ENCODE measurements at places on chromosomes 11 and 22.

- DNase-seq = no peak
Observed at GRCh38 chr22:47129902-47130635, 367.6 kb downstream of the TBC1D22A start.

GRCh38 chr11:12013781-12014180 is 5.4 kb upstream of the DKK3 start:
- no peak for DNase-seq

GRCh38 chr11:45048870-45049691 is 97.4 kb upstream of the PRDM11 start:
- DNase-seq = no peak

- no peak for DNase-seq
Observed at GRCh38 chr11:57162179-57162898, 19.4 kb upstream of the LRRC55 start.

- no peak for DNase-seq
Observed at GRCh38 chr22:34804091-34804490, 261.9 kb upstream of the ISX start.

DNA sequence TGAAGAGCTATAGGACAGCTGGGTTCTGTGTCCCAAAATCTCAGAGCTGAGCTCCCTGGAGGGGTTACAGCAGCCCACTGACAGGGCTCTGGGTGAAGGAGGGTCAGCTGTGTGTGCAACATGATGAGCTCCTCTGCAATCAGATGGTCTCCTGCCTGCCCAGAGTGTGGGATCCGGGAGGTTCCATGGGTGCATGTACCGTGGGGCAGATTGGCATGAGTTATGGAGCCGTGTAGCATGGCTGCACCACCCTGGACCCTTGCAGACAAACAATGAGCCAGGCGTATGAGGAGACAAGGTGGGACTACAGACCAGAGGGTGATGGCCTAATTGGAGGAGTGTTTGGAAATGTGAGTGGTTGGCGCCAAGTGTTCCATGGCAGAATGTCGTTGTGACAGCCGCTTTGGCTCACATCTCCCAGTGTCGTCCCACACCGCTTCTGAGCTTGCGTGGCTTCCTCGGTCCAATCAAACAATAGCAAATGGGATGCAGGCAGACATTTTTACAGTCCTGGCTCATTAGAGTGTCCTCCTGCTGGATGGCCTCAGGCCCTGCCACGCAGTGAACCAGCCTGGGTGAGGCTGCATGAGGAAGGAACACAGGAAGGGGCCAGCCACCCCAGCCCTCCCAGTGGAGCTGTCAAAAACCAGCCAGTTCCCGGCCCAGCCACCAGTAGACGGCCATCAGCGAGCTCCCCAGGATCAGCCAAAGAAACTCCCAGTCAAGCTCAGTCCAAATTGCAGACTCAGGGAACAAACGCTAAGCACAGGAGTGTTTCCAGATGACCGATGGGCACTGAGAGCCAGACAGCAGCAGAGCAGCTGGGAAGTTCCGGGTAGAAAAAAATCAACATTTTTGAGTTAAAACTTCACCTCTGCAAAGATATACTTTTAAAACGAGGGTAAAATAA is 1066.9 kb downstream of the BRD1 start:
- DNase-seq = no peak

DNA sequence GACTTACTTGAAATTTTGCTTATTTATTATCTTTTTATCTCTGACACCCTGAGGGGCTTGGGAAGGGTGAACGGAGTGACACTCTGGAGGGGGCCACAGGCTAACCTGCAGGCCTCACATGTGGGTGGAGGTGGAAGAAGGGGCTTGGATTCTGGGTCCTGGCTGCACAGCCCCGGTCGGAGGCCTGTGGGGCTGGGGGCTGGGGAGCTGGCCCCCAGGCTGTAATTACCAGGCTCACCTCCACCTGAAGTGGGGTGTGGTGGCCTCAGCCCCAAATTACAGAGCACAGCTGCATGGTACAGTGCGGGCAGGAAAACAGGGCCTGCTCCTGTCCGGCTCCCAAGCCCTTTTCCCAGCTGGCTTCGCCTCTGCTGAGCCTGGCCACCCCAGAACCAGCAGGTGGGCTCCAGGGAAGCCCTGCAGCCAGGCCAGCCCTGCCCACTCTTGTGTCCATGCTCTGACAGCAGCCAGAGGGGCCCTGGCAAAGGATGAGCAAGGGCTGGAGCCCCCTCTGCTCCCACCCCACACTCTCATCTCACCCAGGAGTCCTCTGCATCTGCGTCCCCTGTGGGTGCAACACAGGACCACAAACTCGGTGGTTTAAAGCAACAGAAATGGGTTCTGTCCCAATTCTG is 48.0 kb downstream of the IGF2 start:
- DNase-seq = no peak

DNA sequence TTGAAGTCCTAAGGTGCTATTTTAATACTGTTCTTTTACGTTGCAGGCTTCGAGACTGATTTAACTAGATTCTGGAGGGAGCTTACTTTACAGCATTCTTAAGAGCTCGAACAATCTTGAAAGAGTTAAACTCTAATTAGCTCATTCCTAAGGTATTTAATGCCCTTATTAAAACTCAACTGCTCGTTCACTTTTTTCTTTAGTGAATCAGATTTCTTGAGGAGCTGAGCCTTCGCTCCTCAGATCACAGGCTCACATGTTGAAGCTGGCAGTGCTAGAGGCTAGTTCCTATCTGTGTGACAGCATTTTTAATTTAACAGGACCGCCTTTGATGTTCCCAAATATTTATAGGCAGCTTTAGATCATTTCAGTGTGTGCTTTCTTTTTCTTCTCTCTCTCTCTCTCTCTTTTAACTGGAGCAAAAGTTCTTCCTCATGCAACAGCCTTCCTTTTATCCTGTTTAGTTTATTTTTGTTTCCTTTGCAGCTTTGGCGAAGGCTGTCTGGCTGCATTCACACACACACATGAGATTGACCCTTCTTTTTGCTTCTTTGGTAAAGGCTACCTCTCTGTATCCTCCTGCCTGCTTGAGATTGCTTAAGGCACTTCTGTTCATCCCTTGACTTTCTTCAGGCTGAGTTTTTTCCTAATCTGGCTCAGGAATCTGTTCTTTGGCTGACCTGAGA is 21.0 kb downstream of the ZNRF3 start:
- peak; percentile 32 for DNase-seq

DNA sequence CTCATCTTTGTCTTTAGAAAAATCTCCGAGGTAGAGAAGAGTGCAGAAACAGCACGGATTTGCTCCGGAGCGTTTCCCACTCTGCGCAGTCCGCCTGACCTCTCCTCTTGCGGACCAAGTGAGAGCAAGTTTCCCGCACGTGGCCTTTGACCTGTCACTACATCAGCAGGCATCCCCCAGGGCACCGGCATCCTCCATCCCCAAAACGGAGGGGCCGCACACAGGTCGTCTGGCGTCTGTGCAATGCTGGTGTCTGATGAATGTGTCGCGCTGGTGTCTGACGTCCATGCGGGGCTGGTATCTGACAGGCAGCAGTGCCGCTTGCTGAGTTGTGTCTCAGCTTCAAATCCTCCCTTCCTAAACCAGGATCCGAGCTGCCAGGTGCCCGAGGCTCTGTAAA is 739 bp upstream of the MRGPRE start:
- no peak for DNase-seq
